ENCODE measurements at places on chromosomes 16 and 17. TPM values are rescaled to one million over a fixed set of nuclear protein-coding genes. Genes with fewer than 3 reads are reported as not detected.

EFNB3 gene
- total RNA-seq, result 0.57 TPM

CNTNAP4 gene
- not detected for total RNA-seq

GRCh38 chr16:84254062-84254461 is 14.2 kb upstream of the KCNG4 start:
- no peak for DNase-seq

GRCh38 chr16:17318238-17318637 is 152.5 kb downstream of the XYLT1 start:
- no peak for DNase-seq

DNA sequence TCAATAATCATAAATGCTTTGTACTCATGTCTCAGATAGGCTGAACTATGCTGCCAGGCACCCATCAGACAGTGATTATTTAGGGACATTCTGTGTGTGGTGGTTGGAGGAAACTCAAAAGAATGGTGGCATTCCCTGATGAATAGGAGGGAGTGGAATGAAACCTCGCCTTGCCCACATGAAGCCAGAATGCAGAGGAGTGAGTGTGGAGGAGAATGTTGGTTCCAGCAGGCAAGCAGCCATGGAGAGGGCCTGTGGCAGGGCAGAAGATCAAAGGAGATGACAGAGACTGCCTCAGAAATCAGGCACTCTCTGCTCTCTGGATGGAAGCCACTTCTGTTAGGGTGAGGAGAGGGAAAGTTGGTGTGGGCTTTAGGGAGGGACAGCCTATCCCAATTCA is 22.5 kb downstream of the KCTD19 start:
- no peak for DNase-seq

DNA sequence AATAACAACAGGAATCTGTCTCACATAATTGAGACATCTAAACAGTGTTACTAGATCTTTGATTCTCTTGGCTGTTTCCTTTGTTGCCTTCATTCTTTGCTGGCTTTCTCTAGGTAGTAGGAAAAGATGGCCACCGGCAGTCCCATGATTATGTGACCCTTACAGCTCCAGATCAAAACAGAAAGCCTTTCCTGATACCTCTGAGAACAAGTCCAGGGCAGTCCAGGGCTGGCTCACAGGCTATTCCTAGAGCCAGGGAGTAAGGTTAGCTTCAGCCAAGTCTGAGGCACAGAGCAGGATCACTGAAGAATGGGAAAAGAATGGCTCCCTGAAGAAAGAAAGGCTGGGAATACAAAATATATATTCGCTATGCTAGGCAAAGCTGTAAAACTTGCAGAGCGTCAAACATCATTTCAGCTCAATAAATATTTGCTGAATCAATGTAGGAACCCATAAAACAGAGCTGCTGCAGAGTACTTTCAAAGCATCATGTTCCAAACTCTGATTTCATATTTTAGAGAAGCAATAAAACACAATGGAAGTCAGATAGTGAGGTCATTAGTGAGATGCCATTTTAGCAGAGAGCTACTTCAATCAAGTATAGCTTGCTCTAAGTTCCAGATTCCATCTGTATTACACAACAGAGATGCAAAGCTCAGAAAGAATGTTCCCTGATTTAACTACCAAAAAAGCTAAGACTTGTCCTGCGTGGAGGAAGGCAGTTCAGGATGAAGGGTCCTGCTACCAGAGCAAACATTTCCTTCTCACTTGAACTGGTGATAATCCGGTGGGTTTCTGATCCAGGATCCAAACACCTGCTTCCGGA is 23.4 kb downstream of the ADAT1 start:
- no peak for DNase-seq

GRCh38 chr16:81445143-81445961 is 744 bp downstream of the CMIP start:
- DNase-seq, result peak; percentile 73
